NCI-H1092 treated with DMSO at 0.1 percent for 48 hours (cell line): ENCODE measurements at places on chromosomes 6 and 20.
A peak's percentile ranks its signal among the peaks of the same experiment; 100 is the strongest.

DNA sequence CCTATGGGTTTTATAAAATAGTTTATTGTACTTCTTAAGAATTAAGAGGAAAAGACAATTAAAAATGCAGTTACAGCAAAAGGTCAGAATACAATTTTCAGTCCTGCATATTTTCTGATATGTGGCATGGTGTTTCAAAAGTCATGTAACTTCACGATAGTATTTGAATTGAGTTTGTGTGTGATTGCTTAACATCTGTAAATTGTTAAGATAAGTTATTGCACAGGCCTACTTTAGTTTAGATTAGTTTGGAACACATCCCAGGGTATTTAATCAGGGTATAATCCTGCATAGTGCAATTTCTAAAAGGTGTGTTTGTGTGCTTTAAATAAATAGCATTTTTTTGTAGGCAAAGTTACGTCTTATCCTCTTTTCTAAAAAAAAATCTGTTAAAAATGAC lies 289.6 kb downstream of the RIMS1 start:
- no peak for DNase-seq

GRCh38 chr6:89243331-89243629 lies 26.1 kb upstream of the GABRR1 start:
- DNase-seq, result no peak

- peak; percentile 80 for DNase-seq
Measured at GRCh38 chr6:132937466-132937906, 123.1 kb downstream of the RPS12 start.

GRCh38 chr6:24721461-24722215 lies 2.7 kb upstream of the C6orf62 start:
- peak; percentile 58 for DNase-seq

DNA sequence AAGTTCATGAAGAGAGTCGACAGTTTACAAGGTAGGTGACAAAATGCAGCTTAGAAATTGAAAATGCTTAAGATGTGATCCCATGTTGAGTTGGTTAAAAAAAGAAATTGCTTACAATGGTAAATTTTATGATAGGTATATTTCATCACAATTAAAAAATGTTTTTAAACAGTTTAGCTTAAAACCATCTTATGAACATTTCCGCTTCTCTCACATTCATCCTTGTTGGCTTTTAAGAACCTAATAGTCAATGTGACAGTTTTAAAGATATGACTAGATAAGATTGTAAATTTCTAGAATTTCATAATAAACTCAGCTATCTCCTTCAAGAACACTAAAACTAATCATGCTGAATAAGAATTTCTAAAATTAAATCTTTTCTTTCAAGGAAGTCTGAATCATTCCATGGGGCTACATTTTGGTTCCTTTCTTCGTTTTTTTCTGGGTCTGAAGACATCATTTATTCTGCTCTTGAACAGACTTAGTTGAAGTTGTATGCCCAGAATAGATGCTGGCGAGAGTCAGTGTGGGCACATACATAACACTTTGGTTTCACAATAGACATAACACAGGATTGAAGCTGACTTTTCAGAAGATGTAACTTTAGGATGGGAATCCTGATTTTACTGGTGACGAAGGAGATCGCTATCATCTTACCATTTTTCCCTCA lies 35.9 kb upstream of the LTV1 start:
- DNase-seq, result no peak

- DNase-seq, result no peak
Measured at GRCh38 chr6:140500849-140501248, 1126.4 kb upstream of the CITED2 start.

GRCh38 chr6:107488875-107489635 lies 862 bp upstream of the SOBP start:
- DNase-seq, result peak; percentile 53

GRCh38 chr6:41278699-41279405 lies 7.6 kb downstream of the TREM1 start:
- DNase-seq, result peak; percentile 72

DNA sequence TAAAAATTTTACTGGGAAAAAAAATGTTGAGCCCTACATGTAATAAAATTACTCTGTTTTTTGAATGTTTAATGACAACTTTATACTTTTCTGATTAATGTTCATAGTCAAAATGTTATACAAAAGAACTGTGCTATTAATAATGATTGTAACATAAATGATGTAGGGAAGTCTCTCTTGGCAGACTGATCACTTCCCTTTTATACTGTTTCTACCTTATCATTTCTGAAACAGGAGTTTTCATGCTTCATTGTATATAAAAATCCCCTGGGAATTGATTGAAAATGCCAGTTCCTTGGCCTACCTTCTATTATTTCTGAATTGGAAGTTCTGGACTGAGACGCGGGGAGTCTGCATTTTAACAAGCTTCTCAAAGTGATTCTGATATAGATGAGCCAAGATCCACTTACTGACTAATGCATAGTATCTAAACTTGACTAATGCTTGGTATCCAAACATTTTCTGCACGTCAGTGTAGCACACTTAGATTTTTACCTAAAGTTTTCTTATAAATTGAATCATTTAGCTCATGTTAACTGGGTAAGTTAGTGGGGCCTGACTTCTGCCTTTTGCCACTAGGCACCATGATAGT lies 7.2 kb upstream of the HDAC2 start:
- DNase-seq, result no peak

- no peak for DNase-seq
Measured at GRCh38 chr6:155328074-155328538, 13.8 kb upstream of the TFB1M start.

DNA sequence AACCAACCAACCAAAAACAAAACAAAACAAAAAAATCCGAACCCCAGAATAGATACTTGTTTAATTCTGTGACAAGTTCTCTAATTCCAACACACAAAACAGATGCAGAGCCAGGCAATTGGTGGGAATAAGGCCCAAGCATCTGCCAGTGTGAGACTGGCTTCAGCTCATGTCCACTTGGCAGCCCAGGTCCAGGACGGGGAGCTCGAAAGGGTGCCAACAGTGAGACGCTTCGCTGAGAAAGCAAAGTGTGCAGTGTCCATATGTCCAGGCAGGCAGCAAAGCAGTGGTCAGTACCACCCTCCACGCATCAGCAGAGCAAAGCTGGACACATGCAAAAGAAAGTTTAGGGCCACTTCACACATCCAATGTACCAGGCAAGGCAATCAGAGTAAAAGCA lies 102.9 kb downstream of the RALGAPA2 start:
- no peak for DNase-seq

DNA sequence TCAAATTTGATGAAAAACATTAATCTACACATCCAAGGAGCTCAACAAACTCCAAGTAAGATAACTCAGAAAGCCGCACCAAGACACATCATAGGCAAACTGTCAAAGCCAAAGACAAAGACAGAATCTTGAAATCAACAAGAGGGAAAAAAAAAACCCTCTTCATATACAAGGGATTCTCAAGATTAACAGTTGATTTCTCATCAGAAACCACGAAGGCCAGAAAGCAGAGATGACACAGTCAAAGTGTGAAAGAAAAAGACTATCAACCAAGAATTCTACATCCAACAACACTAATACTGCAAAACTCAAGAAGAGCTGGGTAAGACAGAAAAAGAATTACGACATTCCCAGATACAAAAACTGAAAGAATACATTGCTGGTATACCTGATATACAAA lies 73.8 kb downstream of the CDK19 start:
- no peak for DNase-seq

DNA sequence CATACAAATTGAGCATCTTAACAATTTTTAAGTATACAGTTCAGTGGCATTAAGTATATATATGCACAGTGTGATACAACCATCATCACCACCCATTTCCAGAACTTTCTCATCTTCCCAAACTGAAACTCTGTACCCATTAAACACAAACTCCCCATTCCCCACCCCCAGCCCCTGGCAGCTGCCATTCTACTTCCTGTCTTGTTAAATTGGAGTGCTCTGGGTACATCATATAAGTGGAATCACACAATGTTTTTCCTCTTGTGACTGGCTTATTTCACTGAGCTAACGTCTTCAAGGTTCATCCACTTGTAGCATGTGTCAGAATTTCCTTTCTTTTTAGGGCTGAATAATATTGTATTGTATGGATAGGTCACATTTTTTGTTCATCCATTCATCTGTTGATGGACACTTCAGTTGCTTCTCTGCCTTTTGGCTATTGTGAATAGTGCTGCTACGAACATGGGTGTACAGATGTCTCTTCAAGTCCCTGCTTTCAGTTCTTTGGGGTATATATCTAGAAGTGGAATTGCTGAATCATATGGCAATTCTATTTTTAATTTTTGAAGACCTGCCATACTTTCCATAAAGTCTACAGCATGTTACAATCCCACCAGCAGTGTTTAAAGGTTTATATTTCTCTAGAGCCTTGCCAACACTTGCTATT lies 19.6 kb upstream of the RREB1 start:
- DNase-seq, result no peak

GRCh38 chr6:104955927-104956730 lies 778 bp upstream of the LIN28B start:
- DNase-seq, result no peak

DNA sequence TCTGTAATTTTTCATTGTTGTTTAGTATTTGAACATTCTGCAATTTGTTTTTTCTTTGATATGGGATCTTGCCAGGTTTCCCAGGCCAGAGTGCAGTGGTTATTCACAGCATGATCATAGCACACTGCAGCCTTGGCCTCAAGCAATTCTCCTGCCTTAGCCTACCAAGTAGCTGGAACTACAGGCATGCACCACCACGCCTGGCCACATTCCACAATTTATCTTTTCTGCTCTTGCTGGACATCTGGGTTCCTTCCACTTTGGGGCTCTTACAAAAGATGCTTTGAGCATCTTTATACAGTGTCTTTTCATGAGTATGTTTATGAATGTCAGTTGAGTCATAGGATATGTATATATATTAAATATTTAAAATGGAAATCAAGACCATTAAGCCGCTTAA lies 42.0 kb downstream of the PGM3 start:
- DNase-seq, result no peak

- DNase-seq, result no peak
Measured at GRCh38 chr6:2166717-2167116, 78.7 kb downstream of the GMDS start.

GRCh38 chr6:137486416-137486815 lies 7.8 kb downstream of the OLIG3 start:
- DNase-seq, result no peak

DNA sequence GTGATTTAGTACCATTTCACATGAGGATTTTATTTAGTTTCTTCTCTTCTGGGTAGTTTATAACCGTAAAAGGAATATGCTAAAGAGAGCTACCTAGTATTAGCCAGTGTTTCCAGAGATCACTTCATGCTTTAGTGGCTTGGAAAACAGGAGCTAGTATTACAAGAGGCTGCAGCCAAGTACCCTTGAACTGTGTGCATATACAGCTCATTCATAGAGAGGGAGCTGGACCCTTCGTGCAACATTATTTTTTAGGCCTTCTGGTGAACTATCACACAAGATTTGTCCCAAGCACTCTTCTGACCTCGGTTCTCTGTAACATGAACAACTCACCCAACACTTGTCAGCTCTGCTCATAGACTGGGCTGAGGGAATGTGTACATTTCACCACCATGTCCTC lies 74.9 kb upstream of the RIN2 start:
- DNase-seq, result peak; percentile 44

GRCh38 chr6:137692806-137693205 lies 174.3 kb upstream of the TNFAIP3 start:
- DNase-seq, result no peak

DNA sequence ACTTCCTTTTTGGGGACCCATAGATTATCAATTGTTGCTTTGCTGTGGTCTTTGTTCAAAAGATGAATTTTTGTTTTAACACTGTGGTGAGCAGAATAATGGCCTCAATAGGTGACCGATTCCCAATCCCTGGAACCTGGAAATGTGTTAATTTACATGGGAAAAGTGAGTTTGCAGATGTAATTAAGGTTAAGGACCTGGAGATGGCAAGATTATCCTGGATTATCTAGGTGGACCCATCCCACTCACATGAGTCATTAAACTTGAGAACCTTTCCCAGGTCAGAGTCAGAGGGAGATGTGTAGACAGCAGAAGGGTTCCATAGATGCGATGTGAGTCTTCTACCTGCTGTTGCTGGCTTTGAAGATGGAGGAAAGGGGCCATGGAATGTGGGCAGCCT lies 36.2 kb upstream of the HBS1L start:
- DNase-seq, result no peak

- peak; percentile 37 for DNase-seq
Measured at GRCh38 chr6:28673787-28674671, 148.3 kb downstream of the GPX5 start.

DNA sequence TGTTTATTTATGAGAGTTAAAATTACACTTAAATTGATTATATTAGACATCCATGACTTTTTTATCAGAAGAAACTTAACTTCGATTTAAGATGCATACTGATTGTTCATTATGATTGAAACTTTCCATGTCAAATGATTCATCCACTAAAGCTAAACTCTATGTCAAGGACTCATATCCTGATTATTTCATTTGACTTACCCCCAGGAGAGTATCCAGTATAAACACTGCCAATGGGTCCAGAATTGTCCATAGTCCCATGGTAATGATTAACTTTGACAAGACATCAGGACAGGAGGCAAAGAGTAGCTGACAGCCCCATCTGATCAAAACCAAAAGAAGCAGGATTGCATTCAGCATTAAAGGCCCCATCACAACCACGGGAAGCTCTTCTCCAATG lies 709.9 kb downstream of the TFAP2A start:
- DNase-seq, result no peak

DNA sequence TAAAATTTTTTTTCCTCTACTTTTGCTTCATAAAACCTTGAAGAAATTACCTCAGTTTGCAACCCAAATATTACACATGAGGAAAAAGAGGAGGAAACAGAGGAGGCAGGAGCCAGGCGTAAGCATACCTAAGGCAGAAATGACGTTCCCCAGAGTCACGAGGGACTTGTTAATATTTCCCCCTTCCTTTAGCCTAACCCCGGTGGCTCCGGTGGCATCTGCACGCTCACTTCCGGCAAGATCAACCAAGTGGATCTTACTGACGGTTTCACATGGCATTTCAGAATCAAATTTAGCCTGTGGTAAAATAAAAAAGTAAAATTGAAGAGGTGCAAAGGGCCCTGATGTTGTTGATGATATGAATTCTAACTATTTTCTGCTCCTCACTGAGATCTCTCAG lies 67.4 kb downstream of the KIF16B start:
- DNase-seq, result no peak

DNA sequence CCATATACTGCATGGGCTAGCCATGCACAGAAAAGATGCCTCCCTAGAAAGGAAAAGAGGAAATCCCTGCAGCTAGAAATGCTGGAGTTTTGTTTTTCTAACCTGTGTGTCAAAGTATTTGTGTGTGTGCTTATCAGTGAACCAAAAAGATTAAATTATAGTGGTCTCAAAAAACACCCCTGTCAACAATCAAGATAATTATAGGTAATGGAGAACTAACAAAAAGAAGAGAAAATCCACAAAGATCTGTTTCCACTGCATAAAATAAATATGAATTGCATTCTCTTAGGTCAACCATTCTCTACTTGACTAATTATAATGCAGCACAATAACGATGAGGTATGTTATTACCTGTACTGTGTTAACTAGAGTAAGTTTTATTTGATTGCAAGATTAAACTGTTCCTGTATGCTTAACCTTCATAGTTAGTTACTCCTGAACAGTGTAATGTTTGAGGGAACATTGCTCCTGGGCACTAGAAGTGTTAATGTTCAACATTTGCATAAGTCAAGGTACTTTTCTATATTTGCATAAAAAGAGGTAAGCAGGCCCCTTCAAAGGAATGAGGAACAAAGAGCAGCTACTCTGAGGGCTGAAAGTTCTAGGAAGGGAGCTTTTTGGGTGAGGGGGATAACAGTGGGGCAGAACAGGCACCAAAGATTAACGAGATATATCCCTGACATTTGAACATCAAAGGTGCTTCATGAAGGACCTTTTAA lies 212.1 kb downstream of the BTBD9 start:
- no peak for DNase-seq
